ENCODE measurements at places on chromosomes 7 and 10.

- DNase-seq, result no peak
Measured at GRCh38 chr10:50627896-50628295, 4.1 kb upstream of the SGMS1 start.

DNA sequence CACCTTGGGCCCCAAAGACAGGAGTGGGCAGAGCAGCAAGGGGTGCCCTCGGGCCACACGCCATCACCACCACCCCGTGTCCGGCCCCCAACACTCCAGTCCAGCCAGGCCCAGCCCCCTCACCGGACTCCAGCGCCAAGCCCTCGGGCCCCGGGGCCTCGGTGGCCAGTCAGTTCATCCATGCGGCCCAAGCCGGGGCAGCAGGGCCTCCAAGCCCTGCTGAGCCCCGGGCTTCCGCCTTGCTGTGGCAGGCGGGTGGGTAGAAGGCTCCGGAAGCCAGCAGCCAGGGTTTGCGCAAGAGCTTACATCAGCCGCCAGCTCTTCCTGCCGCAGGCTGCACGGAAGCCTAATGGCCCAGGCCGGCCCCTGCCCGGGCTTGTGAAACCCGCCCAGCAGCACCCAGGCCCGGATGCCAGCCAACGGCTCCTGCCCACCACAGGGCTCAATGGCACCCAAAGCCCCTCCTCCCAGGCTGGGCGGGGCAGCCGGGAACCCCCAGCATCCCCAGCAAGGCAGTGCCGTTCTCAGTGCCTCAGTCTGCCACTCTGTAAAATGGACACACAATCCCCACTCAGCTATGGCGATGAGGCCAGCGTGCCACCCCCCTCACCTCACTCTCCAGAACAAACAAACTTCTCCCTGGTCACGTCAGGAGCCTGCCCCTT lies 26.5 kb downstream of the TNRC18 start:
- DNase-seq, result peak; percentile 96

DNA sequence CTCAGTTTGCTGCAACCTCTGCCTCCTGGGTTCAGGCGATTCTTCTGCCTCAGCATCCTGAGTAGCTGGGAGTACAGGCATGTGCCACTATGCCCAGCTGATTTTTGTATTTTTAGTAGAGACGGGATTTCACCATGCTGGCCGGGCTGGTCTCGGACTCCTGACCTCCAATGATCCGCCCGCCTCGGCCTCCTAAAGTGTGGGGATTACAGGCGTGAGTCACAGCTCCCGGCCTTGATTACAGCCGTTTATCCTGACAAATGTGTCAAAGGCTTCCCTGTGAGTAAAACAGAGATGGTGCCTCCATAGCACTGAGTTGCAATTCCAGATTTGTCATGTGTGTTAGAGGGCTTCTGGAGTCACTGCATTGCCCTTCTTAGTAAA lies 273.7 kb downstream of the CCDC3 start:
- no peak for DNase-seq

DNA sequence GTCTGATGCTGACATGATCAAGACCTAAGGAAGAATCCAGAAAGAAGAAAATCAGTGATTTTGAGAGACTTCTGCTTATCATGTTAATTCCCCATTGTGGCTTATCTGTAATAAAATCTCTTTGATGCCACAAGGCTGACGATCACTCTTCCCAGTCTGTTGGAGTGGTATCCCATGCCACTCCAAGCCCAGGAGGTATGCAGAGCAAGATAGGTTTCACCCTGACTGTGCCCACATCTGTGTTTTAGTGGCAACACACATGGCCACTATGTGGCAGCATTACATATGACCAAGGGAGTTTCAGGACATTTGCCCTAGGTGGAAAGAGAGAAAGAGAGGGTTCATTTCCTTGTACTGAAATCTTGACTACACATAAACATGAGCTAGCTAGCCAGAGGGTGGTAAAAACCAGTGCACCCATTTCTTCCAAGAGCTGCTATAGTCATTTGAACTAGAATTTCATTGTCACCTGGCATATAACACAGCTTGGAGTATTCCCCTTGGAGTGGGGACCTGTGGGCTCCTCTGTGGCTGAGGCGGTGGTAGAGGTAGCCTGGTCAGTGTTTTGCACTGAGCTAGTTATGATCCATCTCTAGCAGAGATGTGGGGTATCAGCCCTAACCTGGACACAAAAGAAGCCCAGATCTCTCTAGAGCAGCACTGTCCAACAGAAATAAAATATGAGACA lies 20.8 kb downstream of the LAMB4 start:
- DNase-seq, result no peak

DNA sequence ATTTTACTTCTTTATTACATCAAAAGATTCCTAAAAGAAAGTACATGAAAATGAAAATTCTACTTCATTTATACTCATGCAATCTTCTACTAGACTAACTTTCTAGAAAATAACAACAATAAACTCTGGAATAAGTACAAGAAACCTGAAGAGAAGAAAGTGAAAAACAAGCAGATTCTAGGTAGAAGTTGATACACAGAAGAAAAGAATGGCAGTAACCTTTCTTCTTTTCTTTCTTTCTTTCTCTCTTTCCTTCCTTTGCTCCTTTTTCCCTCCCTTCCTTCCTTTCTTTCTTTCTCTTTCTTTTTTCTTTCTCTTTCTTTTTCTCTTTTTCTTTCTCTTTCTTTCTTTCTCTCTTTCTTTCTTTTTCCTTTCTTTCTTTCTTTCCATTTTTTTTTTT lies 541.7 kb upstream of the ANKRD30A start:
- no peak for DNase-seq

DNA sequence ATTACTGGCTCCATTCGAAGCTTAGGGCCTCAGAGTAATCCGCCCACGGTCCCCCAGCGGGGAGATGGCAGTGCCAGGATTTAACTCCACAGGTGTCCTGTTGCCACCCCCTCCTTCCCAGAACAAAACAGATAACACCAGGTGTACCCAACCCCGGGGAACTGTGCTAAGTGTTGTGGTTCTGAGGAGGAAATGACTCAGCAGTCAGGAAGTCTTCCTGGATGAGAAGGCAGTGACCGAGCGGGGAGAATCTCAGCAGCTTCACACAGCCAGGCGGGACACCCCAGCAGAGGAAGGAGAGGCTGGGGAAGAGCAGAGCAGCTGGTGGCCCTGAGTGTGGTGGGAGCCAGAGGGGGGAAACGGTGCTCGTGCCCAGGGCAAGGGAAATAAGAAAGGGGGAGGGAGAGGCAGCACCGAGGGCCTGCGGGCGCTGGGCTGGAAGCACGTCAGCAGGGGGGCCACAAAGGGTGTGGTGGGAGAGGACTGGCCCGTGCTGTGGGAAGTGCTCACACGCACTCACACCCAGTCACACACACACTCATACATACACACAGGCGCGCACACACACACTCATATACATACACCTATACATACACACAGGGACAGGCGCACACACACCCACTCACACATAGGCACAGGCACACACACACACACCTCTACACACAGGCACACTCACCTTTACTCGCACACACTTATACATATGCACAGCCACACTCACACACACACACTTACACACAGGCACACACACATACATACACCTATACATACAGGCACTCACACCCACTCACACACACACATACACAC lies 59.8 kb upstream of the CHST15 start:
- peak; percentile 25 for DNase-seq

GRCh38 chr7:94395141-94396036 lies 694 bp downstream of the COL1A2 start:
- DNase-seq, result no peak

DNA sequence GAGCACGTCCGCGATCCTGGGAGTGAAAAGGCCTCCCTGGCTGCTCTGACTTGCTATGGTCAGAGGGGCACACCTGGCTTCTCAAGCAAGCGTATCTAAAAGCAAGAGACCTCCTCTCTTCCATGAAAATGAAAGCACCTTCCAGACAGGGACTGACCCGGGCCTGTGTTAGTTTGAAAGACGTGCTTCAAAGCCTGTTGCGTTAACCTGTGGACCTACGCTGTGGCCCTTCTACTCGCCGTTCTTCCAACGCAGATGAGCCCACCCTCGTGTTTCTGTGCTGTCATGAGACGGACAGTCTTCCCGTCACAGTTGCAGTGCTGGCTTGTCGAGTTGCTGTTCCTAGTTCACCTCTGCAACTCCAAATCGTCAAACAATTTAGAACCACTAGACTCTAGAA lies 15.5 kb upstream of the GDI2 start:
- DNase-seq, result no peak

- DNase-seq, result no peak
Measured at GRCh38 chr7:16647435-16647960, 1.5 kb downstream of the BZW2 start.

GRCh38 chr10:108421266-108421665 lies 1256.8 kb upstream of the SORCS1 start:
- no peak for DNase-seq

DNA sequence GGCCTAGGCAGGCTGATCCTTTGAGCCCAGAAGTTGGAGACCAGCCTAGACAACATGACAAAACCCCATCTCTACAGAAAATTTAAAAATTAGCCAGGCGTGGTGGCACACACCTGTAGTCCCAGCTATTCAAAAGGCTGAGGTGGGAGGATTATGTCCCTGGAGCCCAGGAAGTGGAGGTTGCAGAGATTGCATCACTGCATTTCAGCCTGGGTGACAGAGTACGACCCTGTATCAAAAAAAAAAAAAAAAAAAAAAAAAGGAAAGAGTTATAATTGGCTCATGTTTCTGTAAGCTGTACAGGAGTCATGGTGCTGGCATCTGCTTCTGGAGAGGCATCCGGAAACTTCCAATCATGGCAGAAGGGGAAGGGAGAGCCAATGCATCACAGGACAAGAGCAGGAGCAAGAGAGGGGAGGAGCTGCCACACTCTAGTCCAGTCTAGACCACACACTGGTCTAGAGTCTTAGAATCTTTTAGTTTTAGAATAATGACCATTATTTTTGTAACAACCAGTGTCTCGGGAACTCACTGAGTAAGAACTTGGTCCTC lies 16.8 kb downstream of the DOCK1 start:
- no peak for DNase-seq

- no peak for DNase-seq
Measured at GRCh38 chr10:29530112-29530976, 104.4 kb downstream of the SVIL start.

DNA sequence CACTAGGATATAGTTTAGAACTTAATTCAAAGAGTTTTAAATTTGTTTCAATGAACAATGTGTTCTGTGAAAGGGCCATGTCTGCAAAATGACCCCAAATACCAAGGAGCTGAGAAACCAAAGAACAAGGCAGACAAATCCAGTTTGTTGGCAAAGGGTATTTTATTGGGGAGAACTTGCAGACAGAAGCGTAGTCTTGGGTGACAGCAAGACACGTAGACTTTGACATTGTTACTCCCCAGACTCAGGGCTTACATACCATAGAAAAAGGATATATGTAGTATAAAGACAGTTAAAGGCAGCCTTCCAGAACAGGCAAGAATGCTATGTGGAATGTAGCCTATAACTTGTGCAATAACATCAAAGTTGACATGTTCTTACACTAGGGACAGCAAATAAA lies 95.0 kb upstream of the TAS2R16 start:
- no peak for DNase-seq

DNA sequence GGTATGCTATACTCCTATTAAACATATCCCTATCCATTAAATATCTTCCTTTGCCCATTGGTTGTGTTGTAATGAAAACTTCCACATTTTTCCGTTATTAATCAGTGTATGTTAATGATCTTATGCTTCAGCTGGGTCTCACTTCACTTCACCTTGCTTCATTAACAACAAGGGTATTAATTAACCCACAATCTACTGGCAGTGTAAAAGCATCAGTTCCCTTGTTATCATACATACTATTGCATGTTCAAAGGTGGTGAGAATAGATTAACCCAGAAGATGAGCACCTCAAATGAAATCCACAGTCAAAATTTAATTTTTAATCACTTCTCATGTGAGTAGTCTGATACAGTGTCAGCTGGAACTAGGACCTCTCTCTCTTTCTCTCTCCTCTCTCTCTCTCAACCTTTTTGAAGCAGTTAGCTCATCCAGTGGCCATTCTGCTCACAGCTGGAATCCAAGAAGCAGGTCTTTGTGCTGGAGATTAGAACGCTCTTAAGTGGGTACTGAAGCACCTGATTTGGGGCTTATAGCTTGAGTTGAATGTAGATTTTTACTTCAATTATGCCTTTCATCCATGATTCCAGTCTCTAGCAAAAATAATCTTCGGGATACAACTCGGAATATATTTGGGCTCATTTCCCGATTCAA lies 172.3 kb downstream of the RAPGEF5 start:
- no peak for DNase-seq

- DNase-seq, result no peak
Measured at GRCh38 chr7:28609608-28610007, 197.3 kb downstream of the CREB5 start.

GRCh38 chr7:149791-150636 lies 42.4 kb upstream of the FAM20C start:
- no peak for DNase-seq

- DNase-seq, result no peak
Measured at GRCh38 chr7:116455009-116455408, 44.5 kb upstream of the CAV2 start.

DNA sequence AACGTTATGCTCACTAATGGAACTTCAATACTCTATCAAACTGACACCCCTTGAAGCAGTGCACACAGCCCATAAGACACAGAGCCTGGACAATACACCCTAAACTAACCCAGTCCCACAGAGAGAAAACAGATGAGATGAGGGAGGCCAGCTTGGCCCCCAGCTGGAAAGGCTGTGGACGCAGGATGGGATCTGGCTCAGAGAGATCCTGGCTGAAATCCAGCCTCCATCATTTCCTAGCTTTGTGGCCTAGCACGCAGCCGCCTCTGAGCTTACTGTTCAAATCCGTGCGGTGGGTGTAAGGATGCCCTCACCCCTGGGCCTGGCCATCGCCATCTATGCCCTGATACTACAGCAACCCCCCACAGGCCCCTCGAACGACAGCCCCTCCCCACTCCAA lies 32.7 kb downstream of the SNX8 start:
- no peak for DNase-seq

DNA sequence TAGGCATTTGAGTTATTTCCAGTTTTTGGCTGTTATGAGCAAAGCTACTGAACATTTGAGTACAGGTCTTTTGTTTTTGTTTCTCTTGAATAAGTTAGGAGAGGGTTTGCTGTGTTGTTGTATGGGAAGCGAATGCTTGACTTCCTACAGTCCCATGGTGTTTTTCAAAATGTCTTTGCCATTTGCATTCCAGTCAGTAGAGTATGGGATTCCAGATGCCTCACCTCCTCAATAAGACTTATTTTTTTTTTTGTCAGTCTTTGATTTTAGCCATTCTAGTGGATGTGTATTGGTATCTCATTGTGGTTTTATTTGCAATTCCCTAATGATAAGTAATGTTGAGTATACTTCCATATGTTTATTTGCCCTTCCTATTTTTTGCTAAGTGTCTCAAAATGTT lies 19.4 kb downstream of the CDK13 start:
- no peak for DNase-seq
